CD4-positive, alpha-beta T cell treated with Interleukin-12 subunit alpha and Interleukin-12 subunit beta, for 1 hour (primary cell): ENCODE measurements at places on chromosomes 5 and 9.

- DNase-seq = no peak
Measured at GRCh38 chr5:168883991-168884390, 304.8 kb upstream of the PANK3 start.

- no peak for DNase-seq
Measured at GRCh38 chr9:124427281-124427680, 12.0 kb upstream of the PSMB7 start.

DNA sequence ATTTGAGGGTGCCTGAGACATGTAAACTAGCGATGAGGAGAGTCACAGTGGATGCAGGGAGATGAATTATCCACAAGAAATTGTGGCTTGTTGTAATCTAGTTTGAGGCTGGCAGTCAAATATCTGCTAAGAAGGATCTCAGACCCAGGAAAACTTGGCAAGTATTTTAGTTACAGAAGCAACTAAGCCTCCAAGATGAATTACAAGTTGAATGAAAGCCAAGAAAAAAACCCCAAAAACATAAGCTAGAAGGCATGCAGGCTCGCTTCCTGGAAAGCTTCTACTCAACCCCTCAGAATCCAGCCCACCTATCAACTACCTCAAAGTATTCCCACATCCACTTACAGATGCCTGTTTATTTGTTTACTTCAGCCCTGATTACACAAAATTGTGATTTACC, 696.9 kb downstream of the MAT2B start:
- no peak for DNase-seq

DNA sequence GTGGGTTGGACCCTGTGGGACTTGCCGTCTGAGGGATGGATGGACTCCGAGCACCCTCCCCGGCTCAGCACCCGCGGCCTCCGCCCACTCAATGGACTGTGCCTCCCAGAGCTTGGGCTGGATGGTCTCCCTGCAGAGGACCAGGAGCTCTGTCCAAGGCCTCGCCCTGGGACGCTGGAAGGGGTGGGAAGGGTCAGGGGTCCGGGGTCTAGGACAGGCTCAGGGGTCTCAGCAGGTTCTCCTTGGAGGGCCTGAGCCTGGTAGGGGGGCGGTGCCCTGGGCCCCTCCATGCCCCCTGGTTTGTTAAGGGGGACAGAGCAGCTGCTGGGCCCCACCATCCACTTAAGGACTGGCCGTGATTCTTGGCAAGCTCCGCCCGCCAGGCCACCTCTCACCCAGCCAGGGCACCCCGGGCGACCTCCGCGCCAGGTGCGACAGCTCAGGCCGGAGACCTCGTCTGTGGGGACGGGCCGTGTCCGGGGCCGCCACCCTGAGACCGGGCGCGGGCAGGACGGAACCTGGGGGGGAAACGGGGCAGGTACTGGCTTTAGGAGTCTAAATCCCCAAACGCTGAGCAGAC, 29.2 kb downstream of the EXOC3 start:
- DNase-seq = no peak

GRCh38 chr9:79583952-79584654, 12.3 kb downstream of the TLE4 start:
- peak; percentile 36 for DNase-seq

GRCh38 chr9:106874031-106874430, 11.1 kb downstream of the ZNF462 start:
- no peak for DNase-seq

DNA sequence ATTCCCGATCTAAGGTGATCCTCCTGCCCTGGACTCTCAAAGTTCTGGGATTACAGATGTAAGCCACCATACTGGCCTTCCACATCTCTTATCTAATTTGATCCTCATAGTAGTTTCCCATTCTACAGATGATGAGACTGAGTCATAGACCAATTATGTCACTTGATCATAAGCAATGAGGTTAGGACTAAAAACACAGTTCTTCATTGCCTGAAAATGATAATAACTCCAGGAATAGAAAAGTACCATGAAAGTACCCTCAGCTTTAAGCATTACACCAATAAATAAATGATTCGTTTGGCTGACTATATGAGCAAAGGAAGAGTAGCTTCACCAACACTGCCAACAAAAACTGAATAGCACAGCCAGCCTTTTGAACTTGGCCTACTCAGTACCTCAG, 389.5 kb downstream of the ACTL7B start:
- no peak for DNase-seq

GRCh38 chr5:69444127-69444754, 29.3 kb downstream of the MARVELD2 start:
- DNase-seq = no peak

- no peak for DNase-seq
Measured at GRCh38 chr9:13616491-13617035, 337.1 kb upstream of the MPDZ start.

DNA sequence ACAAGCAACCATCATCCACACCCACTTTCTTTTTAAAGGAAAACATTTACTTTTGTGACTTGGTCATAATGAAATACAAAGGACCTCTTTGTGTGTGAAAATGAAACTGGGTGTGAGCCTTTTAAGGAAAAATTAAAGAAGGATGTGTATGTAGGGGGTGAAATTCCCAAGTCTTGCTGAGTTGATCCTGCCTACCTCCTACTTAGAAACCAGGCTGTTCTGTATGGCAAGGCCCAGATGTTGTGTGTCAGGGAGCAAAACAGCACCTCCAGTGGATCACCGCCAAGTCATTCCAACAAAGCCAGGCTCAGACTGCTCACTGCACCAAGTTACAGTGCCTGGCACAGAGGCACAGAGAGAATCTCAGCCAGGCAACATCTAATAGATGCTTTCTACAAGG, 198.5 kb upstream of the FBN2 start:
- DNase-seq = no peak

GRCh38 chr5:158485047-158485446, 614.7 kb downstream of the EBF1 start:
- no peak for DNase-seq

DNA sequence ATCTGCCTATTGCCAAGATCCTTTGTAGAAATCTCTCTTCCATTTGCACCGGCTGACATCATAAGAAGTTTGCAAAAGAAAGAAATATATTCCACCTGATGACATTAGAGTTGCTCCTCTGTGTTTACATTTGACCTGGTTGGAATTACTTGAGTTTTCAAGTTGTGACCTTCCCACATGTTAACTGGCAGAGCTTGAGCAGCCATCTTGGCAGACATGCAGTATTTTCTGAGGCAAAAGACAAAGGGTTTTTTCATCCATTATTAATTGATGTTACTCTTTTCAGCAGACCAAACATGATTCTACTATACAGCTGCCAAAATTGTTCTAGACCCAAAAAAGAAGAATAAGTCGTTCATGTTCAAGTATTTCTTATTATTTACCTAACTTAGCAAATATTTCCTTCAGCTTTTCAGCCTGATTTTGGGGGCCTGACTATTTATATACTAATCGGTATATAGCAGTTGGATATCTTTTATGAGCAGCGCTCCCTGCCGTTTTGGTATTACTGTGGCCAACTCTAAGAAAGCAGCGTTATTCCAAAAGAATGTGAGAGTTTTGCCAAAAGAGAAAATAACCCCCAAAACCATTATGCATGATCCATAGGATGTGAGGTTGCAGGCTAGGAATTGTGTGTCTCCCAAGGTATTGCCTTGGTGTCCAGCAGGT, 212.9 kb downstream of the PBX3 start:
- no peak for DNase-seq

GRCh38 chr9:5122116-5122515, 63.3 kb downstream of the INSL6 start:
- DNase-seq = no peak

- no peak for DNase-seq
Measured at GRCh38 chr9:126756876-126757415, 47.9 kb upstream of the ZBTB43 start.

- DNase-seq = no peak
Measured at GRCh38 chr9:22214021-22214420, 204.9 kb upstream of the CDKN2B start.

DNA sequence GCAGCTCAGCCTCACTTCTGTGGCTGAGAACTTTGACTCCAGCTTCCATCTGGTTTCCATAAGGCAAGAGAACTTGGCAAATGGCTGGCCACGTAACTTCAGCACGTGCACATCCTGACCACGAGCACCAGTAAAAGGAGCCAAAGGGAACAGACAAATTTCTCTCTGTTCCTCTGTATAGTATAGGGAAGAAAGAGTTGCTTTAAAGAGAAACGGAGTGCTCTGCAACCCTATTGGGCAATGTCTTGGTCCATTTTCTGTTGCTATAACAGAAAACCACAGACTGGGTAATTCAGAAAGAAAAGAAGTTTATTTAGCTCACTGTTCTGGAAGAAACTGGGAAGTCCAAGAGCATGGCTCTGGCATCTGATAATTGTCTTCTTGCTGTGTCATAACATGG, 558.7 kb downstream of the ACTL7B start:
- no peak for DNase-seq

DNA sequence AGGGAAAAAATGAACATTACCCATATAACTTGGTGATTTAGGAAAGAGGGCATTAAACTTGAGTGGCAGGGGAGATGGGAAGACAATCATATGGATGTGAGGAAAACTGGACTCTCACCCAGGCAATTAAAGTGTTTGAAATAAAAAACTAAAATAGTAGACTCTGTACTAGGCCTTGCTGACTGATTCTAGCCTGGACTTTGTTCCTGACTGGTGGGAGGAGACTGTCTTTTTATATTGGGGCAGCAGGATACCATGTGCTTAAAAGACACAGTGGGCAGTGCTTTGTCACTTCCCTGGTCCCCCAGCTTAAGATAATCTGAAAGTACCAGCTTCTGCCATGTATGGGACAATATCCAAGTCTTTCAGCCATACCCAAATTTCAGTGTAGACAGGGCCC, 107.0 kb downstream of the ACTL7B start:
- no peak for DNase-seq

DNA sequence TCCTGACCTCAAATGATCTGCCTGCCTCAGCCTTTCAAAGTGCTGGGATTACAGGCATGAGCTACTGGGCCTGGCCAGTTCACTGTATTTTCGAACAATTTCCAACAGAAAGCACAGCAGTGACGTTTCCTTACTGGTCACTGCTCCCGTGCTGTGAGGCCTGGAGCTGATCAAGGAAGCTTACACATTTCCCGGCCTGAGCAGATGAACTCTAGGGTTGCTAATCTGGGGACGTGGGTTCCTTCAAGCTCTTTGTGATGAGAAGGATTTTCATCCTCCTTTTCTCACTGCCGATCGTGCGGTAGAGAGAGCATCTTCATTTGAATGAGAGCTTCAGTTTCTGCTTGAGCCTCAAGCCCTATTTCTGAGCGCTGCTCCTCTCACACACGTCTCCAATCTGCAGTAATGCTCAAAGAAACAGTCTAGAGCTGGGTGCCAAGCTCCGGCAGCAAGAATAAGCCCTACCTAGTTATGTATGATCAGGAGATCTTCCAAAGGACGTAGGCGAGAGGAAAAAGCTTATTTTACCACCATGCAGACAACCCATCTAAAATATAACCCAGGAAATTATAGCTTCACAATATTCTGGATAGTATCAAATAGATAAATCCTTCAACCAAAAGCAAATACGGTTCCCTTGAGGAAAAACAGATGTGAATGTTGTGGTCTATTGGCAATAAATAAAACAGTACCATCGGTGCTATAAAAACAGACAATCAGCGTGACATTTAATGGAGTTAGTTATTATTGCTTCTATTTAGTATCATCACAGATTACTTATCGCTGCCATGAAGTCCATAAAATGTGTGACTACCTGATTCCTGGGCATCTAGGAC, 7.3 kb upstream of the SPATA24 start:
- DNase-seq = no peak

GRCh38 chr9:3478549-3478953, 47.2 kb downstream of the RFX3 start:
- peak; percentile 47 for DNase-seq

DNA sequence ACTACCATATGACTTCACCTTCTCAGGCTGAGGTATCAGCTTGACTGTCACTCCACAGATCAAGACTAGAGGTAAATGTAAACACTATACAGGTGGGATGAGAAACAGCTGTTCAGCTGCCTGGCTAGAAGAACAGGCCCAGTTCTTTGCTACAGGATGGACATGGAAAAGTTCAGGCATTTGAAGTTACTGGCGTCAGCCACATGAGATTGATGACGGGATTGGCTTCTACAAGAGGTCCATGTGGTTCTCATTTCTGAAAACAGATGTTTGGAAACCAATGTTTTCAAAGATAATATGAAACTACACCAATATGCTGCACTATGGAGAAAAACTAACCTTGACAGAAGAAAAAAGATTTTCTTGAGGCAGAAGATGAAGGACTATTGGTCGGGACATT, 324.1 kb downstream of the CDH10 start:
- no peak for DNase-seq

GRCh38 chr9:137761032-137761431, 116.5 kb upstream of the CACNA1B start:
- peak; percentile 34 for DNase-seq

DNA sequence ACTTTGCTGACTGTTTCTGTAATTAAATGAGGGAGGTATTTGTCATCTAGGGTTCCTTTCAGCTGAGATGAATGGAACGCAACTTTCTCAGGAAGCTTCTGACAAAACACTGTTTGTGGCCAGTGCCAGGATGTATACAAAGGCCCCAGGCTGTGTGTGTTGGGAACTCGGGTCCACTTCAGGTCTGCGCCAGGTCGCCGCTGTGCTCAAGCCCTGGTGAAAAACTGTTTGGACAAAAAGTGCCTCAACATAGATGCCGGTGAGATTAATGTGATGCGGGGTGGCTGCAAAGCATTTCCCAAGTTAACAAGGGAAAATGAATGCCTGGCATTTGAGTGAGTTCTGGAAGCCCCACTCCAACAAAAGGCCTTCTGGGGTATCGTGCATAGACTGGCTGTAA, 156.4 kb downstream of the GABBR2 start:
- DNase-seq = no peak

DNA sequence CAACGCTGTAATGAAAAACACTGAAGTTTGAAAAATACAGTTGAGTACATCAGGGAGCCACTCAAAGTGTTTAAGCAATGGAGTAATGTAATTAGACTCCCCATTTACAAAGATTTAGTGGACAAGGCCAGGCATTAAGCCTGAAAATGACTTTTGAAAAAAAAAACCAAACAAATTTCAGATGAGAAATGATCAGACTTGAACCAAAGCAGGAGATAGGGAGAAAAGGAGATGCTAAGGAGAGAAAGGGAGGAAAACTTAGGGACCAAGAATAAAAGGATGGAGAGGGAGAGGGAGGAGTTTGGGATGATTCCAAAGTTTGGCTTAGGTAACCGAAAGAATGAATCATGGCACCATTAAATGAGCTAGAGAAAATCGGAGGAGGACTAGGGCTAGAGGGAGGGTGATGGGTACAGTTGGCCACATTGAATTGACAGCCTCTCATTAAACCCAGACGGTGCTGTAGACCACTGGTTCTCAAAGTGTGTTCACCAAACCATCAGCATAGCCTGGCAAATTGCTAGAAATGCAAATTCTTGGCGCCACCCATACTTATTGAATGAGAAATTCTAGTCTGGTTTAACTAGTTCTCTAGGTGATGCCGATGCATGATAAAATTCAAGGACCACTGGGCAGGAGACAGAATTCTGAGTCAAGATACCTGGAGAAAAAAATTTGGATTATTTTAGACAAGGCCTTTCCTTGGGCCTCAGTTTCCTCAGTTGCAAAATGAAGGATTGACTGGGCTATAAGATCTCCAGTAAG, 6.2 kb upstream of the CPEB4 start:
- no peak for DNase-seq
